ENCODE measurements at places on chromosomes 3 and 15.

DNA sequence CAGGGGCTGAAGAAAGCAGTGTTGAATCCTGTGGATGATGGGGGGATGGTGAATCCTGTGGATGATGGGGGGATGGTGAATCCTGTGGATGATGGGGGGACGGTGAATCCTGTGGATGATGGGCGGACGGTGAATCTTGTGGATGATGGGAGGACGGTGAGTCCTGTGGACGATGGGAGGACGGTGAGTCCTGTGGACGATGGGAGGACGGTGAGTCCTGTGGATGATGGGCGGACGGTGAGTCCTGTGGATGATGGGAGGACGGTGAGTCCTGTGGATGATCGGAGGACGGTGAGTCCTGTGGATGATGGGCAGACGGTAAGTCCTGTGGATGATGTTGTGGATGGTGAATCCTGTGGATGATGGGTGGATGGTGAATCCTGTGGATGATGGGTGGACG lies 170.7 kb downstream of the SV2B start:
- DNase-seq: no peak

GRCh38 chr3:161969867-161970266 lies 473.3 kb downstream of the OTOL1 start:
- DNase-seq: no peak

GRCh38 chr3:159158801-159159200 lies 356.9 kb downstream of the MFSD1 start:
- no peak for DNase-seq

DNA sequence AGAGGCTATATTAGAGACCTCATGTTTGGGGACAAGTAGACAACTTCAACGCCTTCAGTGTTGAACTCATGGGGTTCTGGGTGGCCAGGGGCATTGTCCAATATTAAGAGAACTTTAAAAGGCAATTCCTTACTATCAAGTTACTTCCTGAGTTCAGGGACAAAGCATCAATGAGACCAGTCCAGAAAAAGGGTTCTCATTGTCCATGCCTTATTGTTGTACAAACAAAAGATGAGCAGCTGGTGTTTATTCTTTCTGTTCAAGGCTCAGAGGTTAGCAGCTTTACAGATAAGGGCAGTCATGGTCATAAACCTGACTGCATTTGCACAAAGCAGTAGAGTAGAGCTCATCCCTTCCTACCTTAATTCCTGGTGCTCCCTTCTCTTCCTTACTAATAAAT lies 18.5 kb upstream of the PDHB start:
- no peak for DNase-seq

DNA sequence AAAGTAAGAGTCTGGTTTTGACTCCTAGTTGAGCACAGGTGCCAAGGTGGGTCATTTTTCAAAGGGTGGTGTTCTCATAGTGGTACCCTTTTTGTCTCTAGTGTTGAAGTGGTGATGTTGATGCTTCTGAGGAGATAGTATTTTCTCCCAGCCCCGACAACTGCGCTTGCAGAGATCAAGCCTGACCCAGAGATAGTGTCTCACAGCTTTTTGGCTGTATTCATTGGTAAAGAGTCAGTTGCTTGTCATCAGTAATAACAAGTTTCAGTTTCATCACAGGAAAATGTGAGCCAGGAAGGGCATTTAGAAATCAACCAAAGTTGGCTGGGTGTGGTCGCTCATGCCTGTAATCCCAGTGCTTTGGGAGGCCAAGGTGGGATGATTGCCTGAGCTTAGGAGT lies 139.3 kb downstream of the NFKBIZ start:
- DNase-seq: no peak

DNA sequence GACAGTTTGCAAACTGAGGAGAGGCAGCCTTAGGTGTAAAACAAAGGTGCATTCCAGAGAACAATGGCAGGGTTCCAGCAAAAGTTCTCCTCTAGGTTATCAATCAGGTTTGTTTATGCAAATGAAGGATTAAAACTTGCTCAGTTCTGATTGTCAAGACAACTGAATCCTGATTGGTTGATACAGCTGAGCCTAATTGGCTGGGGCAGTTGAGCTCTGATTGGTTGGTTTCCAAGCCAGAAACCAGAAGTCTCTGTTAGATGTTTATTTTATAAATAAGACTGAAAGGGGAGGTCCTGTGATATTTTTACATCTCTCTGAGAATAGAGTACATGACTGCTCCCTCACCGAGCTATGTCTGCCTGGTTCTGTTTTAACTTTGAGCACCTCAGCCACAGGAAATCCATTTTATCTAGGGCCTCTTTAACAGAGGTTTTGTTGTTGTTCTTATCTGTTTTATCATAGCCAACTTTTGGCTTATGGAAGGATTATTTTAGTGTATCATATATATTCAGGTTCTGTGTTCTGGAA lies 37.8 kb downstream of the PPM1L start:
- no peak for DNase-seq

- no peak for DNase-seq
Observed at GRCh38 chr3:79032686-79033318, 735.0 kb downstream of the ROBO1 start.

Data from head of caudate nucleus (tissue), 42 donors.